ENCODE measurements at places on chromosomes 3 and 15. TPM values are rescaled to one million over a fixed set of nuclear protein-coding genes. Genes with fewer than 3 reads are reported as not detected.

RTP4 gene
- total RNA-seq: 2.8 TPM

TNFAIP8L3 gene
- total RNA-seq: 22.4 TPM

GRCh38 chr3:144107923-144108322, 136.3 kb downstream of the DIPK2A start:
- DNase-seq: no peak

GPR15 gene
- not detected for total RNA-seq

- DNase-seq: no peak
These were observed 1.7 kb upstream of the MAP1A start for GRCh38 chr15:43515741-43516140.

Data from fibroblast of the aortic adventitia (primary cell).